H9 (cell line): ENCODE measurements at places on chromosomes 12 and 14. TPM values are rescaled to one million over a fixed set of nuclear protein-coding genes. Genes with fewer than 3 reads are reported as not detected.

- DNase-seq = no peak
Observed at GRCh38 chr14:39366460-39367386, 65.5 kb downstream of the FBXO33 start.

GRCh38 chr12:113852695-113853490 lies 113.2 kb downstream of the RBM19 start:
- no peak for DNase-seq

- no peak for DNase-seq
Observed at GRCh38 chr12:68455691-68456345, 123.7 kb upstream of the MDM1 start.

Gene SDSL
- 0.46 and 1.1 TPM in 2 replicates for total RNA-seq

Gene PPFIBP1
- 28.7 and 29.2 TPM in 2 replicates for total RNA-seq

Gene POTEG
- total RNA-seq = not detected in 2 replicates
